Stimulated activated CD8-positive, alpha-beta memory T cell treated with anti-CD3 and anti-CD28 coated beads, Interleukin-15, amount 100 ng/mL, for 48 hours (primary cell): ENCODE measurements at places on chromosomes 5 and 9.
A peak's percentile ranks its signal among the peaks of the same experiment; 100 is the strongest.

DNA sequence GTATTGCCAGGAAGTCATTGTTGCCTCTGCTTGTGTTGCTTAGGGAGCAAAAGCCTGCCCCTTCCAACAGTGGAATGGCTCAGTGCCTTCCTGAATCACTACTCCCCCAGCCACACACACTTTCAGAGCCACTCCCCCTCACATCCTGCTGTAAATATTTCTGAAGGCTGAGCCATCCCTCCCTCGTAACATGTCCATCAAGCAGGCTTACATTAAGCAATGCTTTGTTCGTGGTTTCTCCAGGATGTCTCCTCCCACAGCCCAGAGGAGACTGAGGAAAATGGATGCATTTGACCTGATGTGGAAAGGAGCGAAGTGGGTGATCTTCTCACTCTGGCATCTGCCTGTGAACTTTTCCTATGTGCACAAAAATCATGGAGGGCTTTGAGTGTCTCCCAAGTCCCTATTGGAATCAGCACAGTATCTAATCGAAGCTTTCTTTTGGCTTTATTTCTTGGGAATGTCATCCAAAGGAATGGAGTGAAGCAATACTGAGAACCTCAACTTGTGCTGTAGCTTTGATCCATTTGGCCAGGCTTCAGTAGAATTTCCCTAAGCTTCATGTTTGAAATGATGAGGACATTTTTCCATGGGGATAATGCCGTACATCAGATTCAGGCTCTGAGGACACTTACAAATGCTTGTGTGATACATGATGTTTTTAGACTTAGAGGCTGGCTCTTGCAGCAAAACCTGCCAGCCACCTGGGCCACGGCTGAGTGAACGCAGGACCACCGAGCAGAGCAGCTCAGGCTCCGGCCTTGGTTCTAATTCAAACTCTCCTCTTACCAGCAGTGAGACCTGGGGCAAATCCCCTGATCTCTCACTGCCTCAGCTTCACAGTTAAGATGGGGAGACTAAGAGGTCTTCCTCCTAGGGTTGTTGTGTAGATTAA, 389.1 kb downstream of the ENC1 start:
- no peak for DNase-seq

DNA sequence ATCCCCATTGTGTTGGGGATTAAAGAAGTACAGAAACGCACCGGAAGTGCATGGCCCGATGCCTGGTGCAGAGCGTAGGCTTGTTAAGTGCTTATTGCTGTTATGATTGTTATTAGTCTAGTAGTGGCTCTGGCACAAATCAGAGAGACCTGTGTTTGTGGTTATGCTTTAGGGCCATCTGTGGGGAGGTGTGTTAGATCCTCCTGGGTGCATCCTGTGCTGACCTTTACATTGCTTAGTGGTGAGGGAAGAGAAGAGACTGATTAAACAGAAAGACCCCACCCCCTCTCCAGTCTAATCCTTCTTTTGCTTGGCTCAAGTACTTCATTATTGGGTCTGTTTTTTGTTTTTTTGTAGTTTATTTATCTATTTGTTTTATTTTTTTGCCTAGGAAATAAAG, 112.7 kb upstream of the SPRY4 start:
- DNase-seq, result no peak

DNA sequence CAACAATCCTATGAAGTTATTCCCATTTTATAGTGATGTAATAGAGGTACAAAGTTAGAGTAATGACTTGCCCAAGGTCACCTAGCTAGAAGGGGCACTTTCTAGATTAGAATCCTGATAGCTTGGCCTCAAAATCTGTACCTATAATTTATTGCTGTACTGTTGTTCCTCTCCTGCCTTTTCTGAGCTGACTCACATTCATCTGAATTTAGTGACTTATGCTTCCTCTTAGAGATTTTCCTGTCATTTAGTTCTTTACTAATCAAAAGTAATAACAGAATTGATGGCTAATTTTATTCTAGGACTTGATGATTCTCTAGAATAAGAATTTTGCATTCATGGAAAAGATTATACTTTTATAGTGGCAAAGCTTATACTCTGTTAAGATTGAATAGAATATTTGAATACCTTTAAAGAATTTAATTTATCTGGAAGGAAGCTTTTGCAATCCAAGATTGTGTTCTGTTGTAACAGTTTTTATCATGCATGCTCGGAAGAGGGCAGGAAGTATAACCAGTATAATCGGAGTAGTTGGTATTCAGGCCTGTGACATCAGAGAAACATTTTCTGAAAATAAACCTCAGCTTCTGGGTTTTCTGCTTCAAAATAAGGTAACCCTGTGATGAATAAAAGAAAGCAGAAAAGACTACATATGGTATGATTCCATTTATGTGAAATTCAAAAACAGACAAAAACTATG, 21.3 kb downstream of the CYSTM1 start:
- DNase-seq, result no peak

DNA sequence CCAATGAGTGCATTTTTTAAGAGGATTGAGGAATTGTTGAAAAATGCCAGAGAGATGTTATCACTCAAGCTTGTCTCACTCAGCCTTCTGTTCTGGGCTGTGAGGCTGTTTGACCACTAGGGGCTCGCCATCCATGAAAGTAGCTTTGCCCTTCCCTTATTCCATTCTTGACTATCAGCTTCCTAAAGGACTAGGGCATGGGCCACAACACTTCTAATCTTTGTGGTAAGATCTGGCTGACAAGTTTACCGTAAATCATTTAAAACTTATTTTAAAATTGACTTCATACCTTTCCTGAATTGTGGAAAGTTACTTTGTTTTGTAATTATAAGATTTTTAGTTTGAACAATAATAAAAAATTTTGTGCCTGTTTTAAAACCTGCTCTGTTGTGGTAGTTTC, 49.5 kb downstream of the TJP2 start:
- no peak for DNase-seq

DNA sequence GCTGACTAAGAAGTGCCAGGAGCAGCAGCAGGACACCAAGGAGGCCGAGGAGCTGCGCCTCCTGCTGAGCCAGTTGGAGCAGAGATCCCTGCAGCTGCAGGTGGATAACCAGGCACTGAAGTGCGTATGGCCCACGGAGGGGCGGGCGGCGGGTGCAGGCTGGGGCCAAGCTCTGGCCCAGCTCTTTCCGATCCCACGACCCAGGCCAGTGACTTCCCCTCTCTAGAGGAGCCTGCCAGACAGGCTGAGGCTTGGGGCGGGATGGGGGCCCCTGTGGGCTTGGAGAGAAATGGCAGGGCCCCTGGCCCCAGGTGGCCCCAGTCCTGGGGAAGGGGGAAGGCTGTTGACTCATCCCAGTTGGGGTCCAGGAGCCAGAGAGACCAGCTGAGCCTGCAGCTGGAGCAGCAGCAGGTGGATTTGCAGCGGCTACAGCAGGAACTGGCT, 3.6 kb downstream of the PTRH1 start:
- no peak for DNase-seq

- DNase-seq, result no peak
Observed at GRCh38 chr5:159341906-159342310, 11.6 kb upstream of the IL12B start.

DNA sequence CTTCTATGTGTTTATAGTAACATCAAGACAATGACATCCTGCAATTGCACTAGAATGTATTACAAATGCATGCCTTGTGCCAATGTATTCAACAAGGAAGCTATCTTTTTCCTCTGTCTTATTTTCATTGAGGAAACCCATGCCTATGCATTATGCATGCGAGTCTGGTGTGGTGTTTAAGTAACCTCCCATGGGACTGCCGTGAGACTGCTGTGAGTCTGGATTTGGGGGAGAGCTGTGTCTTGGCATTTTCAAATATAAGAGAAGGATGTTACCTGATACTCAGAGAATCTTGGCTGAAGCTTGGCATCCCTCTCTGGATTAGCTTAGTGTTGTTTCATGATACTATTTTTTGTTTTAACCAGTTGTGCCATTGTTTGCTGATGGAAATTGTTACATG, 98.3 kb downstream of the F2RL2 start:
- DNase-seq, result no peak

GRCh38 chr5:93076566-93076965, 504.5 kb downstream of the NR2F1-AS1 start:
- DNase-seq, result no peak

- no peak for DNase-seq
Observed at GRCh38 chr9:101592788-101593187, 2.0 kb downstream of the PPP3R2 start.

DNA sequence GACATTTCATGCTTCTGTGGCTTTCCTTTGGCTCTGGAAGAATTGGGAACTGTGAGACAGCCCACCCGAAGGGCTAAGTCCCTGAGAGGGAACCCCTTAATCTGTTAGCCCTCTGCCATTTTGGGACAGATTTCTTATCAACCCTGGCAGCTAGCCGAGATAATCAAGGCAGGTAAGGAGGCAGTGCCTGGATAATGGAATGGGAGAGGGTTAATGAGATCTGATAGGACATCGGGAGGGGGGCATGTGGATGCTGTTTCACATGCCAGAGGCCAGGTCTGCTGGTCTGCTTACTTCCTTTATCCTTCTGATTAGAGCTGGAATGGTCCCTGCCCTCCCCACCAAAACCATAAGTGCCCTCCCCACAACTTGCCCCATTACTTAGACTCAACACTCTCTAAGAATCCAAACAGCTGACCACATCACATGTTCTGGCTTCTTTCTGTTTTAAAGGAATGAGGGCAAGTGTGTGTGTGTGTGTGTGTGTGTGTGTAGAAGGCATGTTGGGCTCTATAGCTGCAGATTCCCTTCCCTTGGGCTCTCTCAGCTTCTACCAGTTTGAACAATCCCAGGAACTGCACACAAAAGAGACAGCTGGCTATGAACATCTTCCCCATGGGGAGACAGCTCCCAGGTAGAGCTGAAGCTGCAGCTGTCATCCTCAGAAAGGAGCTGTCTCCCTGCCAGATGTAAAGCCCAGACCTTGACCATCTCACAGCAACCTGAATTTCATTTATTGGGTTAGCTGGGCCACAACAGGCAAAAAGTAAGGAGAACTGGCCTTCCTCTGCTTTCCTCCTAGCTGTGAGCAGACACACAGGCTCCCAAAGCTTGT, 221.3 kb downstream of the PIK3R1 start:
- DNase-seq, result no peak

GRCh38 chr5:5350101-5350500, 72.4 kb upstream of the ICE1 start:
- DNase-seq, result no peak

DNA sequence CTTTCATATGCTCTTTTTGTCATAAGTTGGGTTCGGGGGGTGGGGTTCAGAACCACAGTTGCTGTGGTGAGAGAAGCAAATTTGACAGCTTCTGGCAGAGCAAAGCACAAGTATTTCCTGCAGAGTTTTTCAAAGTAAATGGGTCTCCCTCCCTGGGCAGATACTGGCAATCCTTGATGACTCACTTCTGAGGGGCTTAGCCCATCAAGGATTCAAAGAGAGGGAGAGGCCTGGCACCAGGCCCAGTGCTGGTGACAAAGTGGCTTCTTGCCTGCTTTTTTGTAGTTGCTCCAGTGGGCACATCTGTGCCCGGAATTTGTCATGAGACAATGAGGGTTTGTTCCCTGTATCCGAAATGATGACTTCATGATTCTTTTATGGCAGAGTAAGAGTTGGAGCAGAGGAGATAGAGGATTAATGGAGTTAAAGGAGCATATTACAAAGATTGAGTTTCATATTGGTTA, 46.6 kb upstream of the TNC start:
- DNase-seq, result no peak

- DNase-seq, result no peak
Observed at GRCh38 chr9:37926737-37927118, 22.8 kb upstream of the SLC25A51 start.

GRCh38 chr9:117092582-117092981, 322.3 kb downstream of the ASTN2 start:
- DNase-seq, result no peak

DNA sequence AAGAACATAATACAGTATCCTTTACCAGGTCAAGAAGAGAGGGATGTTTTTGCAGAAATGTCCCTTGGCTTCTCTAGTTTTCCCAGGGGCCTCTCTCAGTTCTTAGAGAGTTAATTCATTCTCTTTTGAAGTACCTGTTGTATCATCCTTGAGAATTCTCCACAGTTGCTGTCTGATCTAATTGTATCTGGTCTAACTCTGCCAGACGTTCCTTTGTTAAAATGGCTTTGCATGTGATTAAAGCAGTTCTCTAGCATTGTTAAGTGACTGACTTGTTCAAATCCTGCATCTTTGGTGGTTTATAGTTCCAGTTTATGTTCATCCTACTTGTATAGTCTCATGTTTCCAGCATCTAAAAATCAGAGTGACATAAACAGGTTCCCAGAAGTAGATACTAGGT, 65.0 kb downstream of the KIAA1958 start:
- DNase-seq, result no peak

- DNase-seq, result no peak
Observed at GRCh38 chr5:132098151-132098594, 24.6 kb downstream of the CSF2 start.

GRCh38 chr5:138440159-138441073, 1.6 kb downstream of the REEP2 start:
- no peak for DNase-seq

DNA sequence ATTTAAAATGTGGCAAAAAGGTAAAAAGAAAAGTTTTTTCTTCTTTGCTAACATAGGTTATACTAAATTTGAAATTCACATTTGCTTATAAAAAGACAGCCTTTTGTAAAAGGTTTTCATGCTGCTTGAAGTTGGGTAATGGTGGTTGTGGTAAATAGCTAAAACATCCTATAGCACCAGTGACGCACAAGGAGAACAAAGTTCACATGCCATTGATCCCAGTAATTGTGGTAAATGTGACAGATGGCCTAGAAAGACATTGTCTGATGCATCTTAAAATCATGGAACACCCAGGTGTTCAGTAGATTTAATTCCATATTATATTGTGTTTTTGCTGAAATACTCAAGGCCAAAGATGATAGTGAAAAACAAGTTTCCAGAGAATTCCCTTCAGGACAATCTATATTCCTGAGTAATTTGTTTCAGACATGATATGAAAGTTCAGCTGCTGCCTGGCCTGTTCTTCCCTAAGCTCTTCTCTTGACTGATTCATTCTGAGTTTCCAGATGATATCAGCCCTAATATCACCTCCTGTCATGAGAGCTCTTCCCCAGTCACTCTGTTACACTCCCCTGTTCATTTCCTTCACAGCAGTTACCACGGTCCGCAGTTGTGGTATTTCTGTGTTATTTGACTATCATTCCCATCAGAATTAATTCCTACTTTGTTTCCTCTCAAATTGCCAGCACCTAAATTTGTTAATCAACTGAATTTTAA, 4.6 kb upstream of the FBXL17 start:
- DNase-seq, result no peak

GRCh38 chr9:131237931-131238401, 38.3 kb downstream of the FAM78A start:
- peak; percentile 78 for DNase-seq

- no peak for DNase-seq
Observed at GRCh38 chr5:1879292-1880263, 3.1 kb downstream of the IRX4 start.

DNA sequence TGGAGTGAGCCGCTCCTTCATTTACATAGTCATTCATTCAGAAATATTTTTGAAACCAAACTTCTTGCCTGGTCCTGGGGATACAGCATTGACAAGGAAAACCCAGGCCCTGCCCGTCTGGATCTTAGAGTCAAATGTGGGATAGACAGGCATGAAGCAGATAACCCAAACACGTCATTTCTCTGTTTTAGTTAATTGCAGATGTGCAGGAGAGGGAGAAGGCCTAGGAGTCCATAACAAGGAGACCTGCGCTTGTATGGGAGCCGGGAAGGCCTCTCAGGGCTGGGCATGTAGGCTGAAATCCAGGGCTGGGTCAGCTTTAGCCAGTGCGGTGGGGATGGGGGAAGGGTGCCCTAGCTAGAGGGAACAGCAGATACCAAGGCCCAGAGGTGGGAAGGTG, 43.3 kb downstream of the PRRX2 start:
- no peak for DNase-seq
